ENCODE measurements at places on chromosomes 1 and 21.
A peak's percentile ranks its signal among the peaks of the same experiment; 100 is the strongest.

GRCh38 chr1:20479840-20480239 is 6.2 kb downstream of the CAMK2N1 start:
- DNase-seq = no peak

GRCh38 chr21:24486973-24487372 is 1120.3 kb downstream of the MRPL39 start:
- DNase-seq = no peak

DNA sequence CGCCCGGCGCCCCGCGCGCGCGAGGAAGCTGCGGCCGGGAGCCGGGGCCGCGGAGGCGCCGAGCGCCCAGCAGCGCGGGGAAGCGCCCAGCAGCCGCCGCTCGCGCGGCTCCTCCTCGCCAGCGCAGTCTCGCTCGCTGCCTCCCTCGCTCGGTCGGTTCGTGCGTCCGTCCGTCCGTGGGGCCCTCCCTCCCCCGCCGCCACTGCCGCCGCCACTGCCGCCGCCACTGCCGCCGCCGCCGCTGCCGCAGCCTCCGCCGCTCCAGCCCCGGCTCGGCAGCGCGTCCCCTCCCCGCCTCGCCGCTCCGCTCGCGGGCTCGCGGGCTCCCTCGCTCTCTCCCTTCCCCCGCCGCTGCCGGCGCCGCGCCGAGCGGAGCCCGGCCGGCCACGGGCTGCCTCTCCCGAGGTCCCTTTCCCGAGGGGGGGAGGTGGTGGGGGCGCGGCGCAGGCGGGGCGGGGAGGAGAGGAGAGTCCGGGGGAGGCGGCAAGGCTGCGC is at the start of gene KCND3:
Gene KCND3 (minus strand): TSS at position 138 of the 495 bp plus-strand sequence.
- no peak for DNase-seq

DNA sequence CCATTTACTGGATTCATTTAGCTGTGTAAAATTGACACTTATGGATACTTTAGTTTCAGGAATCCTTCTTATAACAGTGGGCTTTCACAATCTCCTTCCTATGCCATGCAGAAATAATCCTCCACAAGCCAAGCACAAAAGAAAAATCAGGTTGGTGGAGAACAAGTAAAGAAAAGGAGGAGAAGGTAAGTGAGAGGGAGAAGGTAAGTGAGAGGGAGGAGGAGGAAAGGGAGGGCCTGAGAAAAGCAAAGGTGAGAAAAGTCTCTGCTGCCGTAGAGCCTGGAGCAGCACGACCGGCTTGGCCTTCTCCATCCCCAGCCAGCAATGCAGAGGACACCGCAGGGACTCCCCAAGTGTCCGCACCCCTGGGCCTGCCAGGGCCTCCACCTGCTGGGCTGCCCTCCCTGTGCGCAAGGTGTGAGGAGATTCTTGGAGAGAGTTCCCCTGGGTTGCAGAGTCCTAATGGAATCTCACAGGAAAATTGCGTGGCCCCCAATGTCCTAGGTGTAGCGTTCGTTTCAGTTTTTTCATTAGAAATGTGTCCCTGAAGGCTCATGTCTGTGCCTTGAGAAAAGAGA is 39.0 kb downstream of the PRMT2 start:
- no peak for DNase-seq

DNA sequence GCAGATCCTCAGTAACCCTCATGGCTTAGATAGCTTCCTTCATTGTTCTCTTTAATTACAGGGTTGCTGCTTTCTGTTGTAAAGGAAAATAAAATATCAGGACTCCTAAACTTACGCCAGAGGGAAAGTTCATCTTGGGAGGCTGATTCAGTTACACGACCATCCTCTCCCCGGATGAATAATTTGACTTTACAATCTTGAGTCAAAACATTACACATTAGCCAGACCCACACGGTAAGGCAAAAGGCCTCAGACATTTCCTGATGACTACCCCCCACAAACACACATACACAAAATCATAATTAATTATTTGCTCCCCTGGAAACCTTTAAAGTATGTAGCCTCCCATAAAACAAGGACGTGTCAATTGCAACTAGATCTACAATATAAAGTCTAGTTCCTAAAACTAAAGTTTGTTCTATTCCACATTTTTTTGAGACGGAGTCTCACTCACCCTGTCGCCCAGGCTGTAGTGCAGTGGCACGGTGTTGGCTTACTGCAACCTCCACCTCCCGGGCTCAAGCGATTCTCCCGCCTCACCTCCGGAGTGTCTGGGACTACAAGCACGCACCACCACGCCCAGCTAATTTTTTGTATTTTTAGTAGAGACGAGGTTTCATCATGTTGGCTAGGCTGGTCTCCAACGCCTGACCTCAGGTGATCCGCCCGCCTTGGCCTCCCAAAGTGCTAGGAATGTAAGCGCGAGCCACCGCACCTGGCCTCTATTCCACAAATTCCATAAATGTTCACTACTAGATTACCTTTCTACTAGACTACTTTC is 830 bp upstream of the PRDX1 start:
- no peak for DNase-seq

DNA sequence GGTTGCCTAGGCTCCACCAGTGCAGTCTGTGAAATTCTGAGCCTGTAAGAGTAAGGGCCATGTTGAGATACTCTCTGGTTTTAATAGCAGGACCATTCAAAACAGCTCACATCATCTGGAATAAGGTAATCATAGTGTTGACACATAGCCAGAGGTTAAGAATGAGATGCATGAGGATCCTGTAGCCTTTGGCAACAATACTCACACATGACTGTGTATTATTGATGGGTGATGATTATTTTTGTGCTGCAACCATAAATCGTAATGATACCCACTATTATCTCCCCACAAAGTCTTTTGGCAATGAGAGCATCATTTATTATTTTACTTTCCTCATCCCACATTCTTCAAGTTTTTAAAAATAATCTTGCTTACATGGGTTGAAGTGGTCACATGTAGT is 35.5 kb downstream of the KCNK2 start:
- DNase-seq = no peak

DNA sequence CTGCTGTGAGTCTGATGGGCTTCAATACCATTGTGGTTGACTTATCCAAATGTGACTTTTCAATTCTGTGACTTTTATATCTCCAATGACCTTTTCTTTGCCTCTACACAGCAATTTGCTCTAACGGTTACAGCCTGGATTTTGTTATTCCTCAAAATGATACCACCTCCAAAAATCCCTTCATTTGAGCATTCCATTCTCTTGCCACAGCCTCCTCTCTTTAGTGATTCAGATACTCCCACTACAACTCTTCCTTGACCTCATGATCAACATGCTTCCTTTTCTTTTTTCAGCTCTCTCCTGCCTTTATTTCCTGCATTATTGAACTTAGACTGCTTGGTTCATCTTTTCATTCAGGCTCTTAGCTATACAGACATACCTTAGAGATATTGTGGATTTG is 16.6 kb upstream of the IL19 start:
- DNase-seq = no peak

DNA sequence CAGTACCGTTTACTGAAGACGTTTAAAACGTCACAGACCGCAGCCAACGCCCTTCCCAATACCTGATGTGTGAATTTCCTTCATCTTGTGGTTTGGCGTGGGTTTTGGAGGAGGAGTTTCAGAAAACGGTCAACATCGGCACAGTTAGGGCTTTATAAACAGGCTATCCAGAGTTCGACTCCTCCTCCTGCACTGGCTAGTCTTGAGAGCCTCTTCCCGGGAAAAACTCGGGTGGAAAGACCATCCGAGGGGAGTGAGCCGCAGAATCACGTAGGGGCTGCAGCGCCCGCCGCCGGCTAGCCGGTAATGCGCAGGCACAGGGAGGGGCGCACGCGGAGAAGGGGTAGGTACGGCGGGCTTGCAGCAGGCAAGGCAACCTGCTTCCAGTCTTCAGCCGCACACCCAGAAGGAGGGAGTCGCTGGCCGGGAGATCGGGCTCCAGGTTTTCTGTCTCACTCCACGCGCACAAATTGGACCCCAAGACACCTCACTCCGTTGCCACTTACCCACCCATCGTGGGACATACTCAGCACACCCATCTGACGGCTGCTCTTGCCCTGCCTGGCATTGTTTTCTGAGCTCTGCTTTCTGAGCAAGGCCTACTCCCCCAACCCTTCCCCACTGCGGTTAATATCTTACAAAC is 25.4 kb downstream of the SLC19A2 start:
- DNase-seq = no peak

- DNase-seq = no peak
These were observed 231.9 kb downstream of the SDCCAG8 start for GRCh38 chr1:243487649-243488227.

DNA sequence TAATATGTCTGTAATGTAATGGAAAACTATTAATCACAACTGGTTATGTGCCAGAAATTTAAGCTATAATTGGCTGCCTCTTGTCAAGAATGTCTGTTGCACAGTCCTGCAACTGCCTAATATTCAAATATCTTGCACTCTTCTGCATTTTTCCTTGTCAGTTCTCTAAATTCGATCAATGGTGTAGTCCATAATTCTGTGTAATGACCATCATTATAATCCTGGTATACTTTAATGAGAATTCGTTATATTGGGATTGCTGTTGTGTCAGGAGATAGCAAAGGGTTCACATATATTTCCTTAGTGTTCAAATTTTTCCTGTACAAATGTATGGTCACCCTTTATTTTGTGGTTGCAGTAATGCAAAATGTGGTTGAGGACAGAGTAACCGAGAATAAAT is 4.8 kb downstream of the NTNG1 start:
- peak; percentile 11 for DNase-seq

DNA sequence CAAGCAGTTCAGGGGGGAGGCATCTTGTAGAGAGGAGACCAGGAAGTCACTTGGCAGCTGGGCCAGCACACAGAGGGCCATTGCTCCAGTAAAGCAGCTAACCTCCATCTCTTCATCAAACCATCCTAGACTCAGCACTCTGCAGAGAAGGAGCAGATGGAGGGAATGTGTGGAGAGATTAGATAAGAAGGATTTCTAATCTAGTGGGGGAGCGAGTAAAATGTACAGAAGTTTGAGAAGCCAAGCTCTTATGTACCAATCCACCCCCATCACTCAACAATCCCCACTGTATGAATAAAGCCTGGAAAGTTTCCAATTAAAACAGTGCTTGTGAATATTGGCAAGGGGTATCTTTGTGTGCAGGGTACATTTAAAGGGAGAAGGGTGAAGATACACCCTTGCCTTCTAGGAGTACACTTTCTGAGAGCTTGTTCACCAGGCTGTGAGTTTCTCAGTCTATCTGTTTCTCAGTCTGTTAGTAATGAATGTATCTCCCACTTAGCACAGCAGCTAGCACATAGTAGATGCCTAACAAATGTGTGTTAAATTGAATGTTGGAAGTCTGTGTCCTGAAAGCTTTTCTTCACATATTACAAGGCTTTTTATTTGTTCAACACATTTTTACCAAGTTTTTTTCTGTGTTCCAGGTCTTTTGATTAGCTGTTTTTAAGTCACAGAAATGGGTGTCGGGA is 142.7 kb upstream of the UBE2U start:
- DNase-seq = no peak

GRCh38 chr1:69595486-69595885 is 27.8 kb downstream of the LRRC7 start:
- peak; percentile 28 for DNase-seq

GRCh38 chr1:100266741-100267140 is 725 bp downstream of the RTCA start:
- no peak for DNase-seq

GRCh38 chr1:228259951-228260350 is 52.1 kb downstream of the OBSCN start:
- DNase-seq = no peak

DNA sequence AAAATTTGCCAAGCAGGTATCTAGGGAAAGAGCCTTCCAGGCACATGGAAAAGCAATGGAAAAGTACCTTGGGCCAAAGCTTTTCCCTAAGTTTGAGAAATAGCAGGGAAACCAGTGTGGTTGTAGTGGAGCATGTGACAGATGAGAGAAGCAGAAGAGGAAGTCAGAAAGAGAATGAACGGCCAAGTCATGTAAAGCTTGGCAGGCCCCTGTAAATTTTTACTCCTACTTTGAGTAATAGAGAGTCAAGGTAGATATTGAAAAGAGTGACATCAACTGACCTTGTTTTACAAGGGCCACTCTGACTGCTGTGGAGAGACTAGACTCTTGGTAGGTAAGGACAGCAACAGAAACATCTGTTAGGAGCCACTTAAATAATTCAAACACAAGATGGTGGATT is 180.9 kb upstream of the PRMT6 start:
- no peak for DNase-seq

GRCh38 chr1:207444514-207445217 is 9.5 kb upstream of the CR2 start:
- no peak for DNase-seq

GRCh38 chr1:85125891-85126290 is 74.9 kb downstream of the SYDE2 start:
- DNase-seq = no peak

- peak; percentile 90 for DNase-seq
These were observed 47.7 kb downstream of the UTP25 start for GRCh38 chr1:209875515-209875914.

GRCh38 chr1:168734271-168734670 is 5.3 kb upstream of the DPT start:
- no peak for DNase-seq

GRCh38 chr21:26834181-26834905 is 10.9 kb downstream of the ADAMTS1 start:
- no peak for DNase-seq

DNA sequence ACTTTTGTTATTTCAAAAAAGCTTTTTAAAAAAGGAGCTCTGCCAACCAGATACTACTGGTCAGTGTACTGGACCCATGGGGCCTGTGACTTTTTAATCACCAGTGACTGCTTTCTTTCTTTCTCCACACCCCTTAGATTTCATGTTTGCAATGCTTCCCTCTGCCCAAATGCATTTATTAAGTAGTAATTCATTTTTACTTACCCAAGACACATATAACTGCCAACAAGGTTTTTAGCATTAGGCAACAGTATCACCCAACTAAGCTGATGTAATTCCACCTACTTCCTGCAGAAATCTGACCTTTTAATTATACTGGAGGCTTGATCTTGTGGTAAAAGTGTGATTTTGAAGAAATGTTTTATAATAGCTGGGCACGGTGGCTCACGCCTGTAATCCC is 12.5 kb downstream of the MECR start:
- DNase-seq = no peak

GRCh38 chr1:31573261-31573660 is 3.1 kb upstream of the TINAGL1 start:
- no peak for DNase-seq

- DNase-seq = peak; percentile 39
These were observed 466 bp downstream of the VPS26C start for GRCh38 chr21:37266515-37267221.

GRCh38 chr21:18877917-18878316 is 474.3 kb upstream of the TMPRSS15 start:
- DNase-seq = no peak

DNA sequence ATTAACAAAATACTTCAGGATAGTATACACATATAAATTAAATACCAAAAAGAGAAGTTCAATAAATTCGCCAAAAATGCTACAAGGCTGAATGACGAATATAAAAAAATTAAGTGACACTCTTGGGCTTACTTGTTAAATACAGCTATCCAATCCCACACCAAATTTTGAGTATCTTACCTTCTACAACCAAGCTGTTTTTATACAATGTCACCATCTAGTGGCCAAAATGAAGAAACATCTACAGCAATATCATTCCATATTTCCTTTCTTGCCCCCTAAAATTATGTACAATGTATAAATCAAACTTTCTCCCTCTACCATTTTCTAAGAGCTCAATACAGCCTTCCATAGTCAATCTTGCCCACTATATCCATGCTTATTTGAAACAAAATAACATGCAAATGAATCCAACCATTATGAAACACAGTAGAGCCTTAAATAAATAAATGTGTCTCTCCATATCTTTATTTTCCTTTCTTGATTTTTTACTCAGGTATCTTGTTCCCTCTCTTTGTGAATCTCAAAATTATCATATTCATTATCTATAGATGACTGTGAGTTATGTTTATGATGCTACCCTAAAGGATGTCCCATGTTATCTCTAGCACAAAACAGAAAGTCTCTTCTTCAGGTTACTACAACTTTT is 86.3 kb downstream of the ACBD6 start:
- DNase-seq = peak; percentile 59

Data from NCI-H1694 treated with DMSO at 0.1 percent for 48 hours (cell line).